ENCODE measurements at places on chromosomes 6 and 20. TPM values are rescaled to one million over a fixed set of nuclear protein-coding genes. Genes with fewer than 3 reads are reported as not detected.

SIRPD gene
- not detected for total RNA-seq

SPATA2 gene
- total RNA-seq: 3.7 TPM

KIF25 gene
- total RNA-seq: not detected

SUMO4 gene
- total RNA-seq: 0.21 TPM

LRRN4 gene
- 0.14 TPM for total RNA-seq

NNAT gene
- 1.8 TPM for total RNA-seq

CAP2 gene
- total RNA-seq: 3.7 TPM

NINL gene
- 3.7 TPM for total RNA-seq

C20orf202 gene
- 0.05 TPM for total RNA-seq

ZNF341 gene
- 3.6 TPM for total RNA-seq

GMDS gene
- total RNA-seq: 24.7 TPM

WFDC13 gene
- not detected for total RNA-seq

SLCO4A1 gene
- total RNA-seq: 4.0 TPM

XKR7 gene
- total RNA-seq: not detected

ASF1A gene
- 16.1 TPM for total RNA-seq

OTOR gene
- total RNA-seq: not detected

AMD1 gene
- 62.0 TPM for total RNA-seq

C6orf15 gene
- total RNA-seq: 0.35 TPM

SLC32A1 gene
- not detected for total RNA-seq

SGK2 gene
- total RNA-seq: not detected

MCHR2 gene
- total RNA-seq: not detected

BYSL gene
- total RNA-seq: 15.8 TPM

PLA2G7 gene
- 0.51 TPM for total RNA-seq

EYS gene
- 0.37 TPM for total RNA-seq

SSTR4 gene
- total RNA-seq: not detected

PDE7B gene
- total RNA-seq: 0.21 TPM

THBS2 gene
- 3.3 TPM for total RNA-seq

CAGE1 gene
- 0.37 TPM for total RNA-seq

DUSP15 gene
- not detected for total RNA-seq

FAM209B gene
- total RNA-seq: 0.49 TPM

ZSCAN31 gene
- total RNA-seq: 5.0 TPM

MACROD2 gene
- not detected for total RNA-seq

CLIC5 gene
- total RNA-seq: not detected

DEF6 gene
- total RNA-seq: 40.5 TPM

Measured in airway epithelial cell (primary cell).